ENCODE measurements at places on chromosomes 1 and 21.
A peak's percentile ranks its signal among the peaks of the same experiment; 100 is the strongest.

DNA sequence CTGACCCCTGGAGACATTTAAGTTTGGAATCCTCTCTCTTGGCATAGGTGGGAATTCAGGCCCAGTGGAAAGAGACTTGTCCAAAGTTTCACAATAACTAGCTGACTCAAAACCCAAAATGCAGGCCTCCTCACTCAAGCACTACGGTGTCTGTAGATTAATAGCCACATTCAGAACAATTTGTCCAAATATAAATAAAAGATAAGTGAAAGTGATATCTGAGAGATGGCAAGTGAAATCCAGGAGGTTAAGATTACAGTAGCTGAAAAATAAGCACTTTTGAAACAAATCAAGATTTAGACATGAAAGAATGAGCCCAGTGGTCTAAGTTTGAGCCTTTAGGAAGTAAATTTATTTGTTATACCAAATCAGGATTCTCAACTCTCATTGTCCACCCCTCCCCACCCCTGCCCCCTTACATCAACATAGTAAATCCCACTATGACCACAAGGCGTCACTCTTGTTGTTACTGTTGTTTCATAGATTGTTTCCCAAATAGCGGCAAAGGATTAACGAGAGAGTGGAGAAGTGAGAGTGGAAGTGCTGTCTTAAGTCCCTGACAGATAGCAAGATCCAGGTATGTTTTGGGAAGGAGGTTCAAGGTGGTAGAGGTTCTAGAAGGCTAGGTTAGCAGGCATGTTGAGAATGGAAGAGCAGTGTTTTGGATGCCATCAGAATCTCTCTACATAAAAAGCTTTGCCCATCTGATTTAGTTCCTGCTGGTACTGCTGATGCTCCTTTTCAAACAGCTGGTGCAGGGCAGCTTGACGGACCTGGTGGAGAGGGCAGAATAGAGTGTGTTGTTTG lies 7.1 kb upstream of the TPM3 start:
- no peak for DNase-seq

DNA sequence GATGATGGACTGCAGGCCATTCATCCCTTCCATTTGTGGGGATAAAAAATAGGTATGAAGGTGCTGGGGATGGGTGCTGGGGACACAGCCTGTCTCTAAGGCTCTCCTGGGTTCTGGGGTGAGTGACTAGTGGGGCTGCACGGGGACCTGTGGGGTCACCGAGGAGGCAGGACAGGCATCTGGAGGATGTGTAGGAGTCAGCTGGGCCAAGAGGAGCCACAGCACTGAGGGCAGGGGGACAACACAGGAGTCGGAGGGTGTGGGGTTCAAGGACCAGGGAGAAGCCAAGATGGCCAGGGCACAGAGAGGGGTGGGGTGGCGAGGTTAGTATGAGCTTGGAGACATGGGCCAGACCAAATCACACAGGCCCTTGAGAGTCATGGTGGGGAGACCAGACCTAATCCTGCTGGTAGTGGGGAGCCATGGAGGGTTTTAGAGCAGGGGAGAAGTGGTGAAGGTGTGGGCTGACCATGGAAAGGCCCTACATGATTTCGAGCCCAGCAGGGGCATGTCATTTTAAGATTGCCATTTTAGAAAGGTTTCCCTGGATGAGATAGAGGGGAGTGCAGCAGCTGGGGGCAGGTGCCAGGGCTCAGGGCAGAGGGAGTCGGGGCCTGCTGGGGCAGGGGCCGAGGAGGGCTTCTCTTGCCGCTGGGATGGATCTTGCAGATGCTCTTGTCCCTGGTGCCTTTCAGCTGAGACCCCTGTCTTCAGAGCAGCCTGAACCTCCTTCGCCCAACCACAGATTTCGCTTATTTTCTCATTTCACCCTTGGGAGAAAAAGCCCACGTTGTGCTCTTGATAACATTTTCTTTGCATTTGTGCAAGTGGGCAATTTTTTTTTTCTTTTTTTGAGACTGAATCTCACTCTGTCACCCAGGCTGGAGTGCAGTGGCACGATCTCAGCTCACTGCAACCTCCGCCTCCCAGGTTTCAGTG lies 22.7 kb downstream of the SERINC2 start:
- no peak for DNase-seq

- no peak for DNase-seq
Measured at GRCh38 chr21:25496825-25497482, 110.3 kb downstream of the MRPL39 start.

DNA sequence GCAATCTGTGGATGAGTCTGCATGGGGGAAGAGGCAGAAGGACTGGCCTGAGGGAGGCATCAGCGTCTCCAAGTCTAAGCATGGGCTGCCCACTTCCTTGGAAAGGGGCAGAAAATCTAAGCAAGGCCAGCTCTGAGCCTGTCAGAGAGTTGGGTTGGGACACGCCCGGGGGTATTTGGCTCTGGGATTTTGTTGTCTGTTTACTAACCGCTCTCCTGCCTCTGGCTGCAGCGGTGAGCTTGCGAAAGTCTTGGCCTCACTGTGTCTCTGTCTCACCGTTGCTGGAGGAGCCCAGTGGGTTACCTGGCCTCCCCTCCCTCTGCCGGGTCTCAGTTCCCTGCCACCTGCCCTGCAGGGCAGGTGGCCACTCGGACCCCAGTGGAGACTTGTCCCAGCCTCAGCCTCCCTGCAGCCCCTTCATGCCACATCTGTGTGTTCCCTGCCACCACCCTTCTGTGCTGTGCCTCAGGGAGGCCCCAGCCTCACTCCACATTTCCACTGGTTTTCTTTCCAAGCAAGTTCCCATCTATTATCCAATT lies 33.7 kb downstream of the EDN2 start:
- no peak for DNase-seq

DNA sequence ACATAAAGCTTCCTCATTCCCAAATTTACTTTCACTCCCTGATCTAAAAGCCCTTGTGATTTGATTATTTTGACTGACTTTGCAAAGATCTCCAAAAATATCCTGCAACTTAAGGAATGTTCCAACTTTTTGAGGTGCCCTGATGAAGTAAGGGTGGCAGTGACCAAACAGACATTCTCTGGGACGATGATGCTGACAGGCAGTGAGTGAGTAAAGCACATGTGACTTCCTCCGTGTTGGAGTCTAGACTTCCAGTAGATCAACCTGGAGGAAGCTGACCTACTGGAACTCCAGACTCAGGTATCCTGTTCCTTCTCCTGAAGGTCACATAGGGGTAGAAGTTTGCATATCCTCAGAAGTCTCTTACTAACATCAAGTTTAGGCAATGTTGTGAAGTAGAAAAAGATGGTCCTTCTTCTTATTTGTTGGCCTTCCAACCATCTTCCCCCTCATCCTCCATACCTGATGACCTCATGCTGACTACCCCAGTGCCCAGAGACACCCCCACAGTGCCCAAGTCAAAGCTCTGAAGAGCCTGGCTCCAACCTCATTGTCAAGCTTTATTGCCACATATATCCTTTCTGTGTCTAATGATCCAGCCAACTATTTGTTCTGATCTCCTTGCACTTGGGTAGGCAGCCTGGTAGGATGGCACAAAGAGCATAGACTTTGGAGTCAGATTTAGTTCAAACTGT lies 16.0 kb downstream of the TNFSF4 start:
- no peak for DNase-seq

DNA sequence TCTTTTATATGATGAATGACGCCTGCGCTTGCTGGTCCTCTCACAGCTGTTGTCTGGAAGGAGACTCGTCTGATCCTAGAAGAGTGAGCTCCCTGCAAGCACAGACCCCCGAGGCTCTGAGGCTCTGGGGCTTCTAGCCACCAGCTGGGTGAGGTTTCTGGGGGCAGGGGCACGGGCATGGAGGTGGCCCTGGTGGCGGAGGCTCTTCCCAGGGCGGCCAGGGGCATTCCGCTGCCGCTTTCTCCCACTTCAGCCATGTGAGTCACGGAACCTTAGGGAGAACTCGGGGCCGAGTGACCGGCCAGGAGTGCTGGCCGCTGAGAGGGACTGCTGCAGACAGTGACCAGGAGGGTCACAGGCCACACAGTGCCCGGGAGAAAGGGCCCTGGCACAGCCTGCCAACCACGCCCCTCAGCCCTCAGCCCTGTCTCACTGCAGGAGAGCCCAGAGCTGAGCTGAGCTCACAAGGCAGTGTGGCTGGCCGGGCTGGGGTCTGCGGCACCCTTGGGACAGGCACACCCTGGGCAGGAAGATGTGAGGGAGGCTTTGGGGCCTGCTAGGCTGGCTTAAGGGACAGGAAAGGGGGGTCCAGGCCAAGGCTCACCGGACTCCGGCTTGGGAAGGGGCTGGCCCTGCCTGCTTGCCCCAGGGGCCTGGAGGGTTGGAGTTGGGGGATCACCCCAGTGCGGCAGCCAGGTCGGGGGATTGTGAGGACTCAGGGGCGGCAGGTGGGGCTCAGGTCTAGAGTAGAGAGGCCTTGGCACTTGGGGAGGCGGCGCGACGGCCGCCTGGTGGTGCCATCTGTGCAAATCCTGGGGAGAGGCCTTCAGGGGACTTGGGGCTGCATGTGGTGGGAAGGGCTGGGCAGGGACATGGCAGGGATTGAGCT lies 35.7 kb downstream of the MORN1 start:
- peak; percentile 67 for DNase-seq

DNA sequence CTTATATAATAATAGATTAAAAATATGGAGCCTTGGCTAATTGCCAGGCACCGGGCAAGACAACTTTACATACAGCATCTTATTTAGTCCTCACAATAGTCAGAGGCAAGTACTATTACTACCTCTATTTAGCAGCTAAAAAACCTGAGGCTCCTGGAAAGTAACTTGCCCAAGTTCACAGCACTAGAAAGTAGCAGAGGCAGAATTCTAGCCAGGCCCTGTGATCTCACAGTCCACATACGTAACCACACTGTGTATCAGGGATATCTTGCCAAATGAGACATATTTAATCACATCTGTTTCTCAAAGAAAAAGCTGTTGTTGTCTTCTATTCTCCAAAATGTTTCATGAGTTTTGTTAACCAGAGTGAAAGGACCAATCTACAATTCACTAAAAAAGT lies 378.5 kb downstream of the PLPP3 start:
- no peak for DNase-seq

DNA sequence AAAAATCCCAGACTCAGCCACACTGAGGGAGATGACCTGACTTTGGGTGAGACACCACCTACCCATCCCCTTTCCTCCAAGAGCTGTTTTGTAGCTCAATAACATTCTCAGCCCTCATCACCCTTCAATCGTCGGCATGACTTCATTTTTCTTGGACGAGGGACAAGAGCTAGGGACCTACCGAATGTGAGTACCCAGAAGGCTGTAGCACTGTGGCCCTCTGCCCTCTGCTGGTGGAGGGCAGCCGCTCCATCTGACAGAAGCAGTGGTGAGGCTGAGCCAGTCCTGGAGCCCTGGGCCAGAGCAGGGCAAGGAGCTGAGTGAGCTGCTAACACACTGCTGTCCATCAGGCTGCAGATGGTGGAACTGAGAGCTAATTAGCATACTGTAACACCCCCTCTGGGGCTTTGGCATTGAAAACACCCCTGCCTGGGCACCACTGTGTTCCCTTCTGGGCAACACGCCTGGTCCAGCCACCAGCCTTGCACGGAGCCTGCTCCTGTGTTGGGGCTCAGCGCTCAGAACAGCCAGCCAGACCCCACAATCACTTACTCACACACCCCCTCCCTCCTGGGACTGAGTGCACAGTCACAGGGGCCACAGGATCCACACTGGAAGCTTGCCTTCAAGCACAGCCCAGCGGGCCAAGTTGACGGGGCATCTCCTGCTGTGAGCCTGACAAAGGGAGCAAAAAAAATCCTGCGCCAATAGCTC lies 18.3 kb upstream of the ALPL start:
- no peak for DNase-seq

GRCh38 chr1:72097851-72098570 lies 184.3 kb downstream of the NEGR1 start:
- no peak for DNase-seq

- no peak for DNase-seq
Measured at GRCh38 chr21:28705616-28706015, 287.1 kb downstream of the LTN1 start.

- DNase-seq = no peak
Measured at GRCh38 chr1:158159597-158159996, 21.1 kb upstream of the CD1D start.

DNA sequence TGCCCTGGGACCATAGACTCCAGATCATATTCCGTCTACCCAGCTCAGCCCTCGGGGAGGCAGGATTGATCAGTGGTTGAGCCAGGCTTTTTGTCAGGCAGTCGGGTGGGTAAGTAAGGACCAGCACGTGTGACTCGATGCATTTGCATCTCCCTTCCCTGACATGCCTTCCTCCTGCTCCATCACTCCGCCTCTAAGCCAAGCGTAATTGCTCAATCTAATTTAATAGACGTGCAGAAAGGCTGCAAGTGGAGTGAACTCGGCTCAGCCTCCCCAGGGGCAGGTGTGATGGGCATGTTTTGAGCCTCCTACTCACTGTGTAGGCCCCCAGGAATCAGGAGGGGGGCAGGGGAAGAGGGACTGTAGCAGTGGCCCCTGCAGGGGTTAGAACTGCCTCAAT lies 34.6 kb upstream of the GRIK3 start:
- no peak for DNase-seq

- no peak for DNase-seq
Measured at GRCh38 chr1:19861034-19861433, 21.2 kb upstream of the OTUD3 start.

- no peak for DNase-seq
Measured at GRCh38 chr1:151998611-151999362, 5.1 kb upstream of the S100A10 start.

DNA sequence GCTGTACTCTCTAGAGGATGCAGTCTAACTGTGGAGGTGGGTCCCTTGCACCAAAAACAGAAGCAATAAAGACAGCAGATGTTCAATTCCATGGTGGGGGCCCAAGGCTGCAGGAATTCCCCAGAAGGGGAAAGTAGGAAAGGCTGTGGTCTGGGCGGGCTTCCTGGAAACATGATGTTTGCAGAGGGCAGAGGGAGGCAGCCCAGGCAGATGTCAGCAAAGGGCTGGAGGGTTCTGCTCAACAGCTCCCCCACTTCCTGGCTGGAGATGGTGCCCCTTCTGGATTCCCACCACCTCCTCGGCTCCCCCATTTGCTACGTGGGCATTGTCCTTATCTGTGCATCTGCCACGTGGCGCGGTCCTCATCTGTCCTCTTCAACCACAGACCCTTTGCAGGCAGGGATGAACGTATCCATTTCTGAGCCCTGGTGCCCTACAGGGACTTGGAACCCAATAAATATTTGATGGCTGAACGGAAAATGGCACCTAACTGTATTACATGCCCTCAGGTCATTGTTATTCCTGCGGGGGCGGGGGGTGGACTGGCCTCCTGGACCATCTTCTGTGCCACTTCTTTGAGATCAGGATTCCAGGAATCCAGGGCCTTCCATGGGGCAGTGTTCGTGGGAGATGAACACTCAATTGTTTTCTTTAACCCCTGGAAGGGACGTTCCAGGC lies 8.4 kb upstream of the GUCA2B start:
- no peak for DNase-seq

GRCh38 chr1:239893127-239893731 lies 198.5 kb upstream of the FMN2 start:
- DNase-seq = no peak

- DNase-seq = no peak
Measured at GRCh38 chr1:12356004-12356890, 126.4 kb downstream of the VPS13D start.

DNA sequence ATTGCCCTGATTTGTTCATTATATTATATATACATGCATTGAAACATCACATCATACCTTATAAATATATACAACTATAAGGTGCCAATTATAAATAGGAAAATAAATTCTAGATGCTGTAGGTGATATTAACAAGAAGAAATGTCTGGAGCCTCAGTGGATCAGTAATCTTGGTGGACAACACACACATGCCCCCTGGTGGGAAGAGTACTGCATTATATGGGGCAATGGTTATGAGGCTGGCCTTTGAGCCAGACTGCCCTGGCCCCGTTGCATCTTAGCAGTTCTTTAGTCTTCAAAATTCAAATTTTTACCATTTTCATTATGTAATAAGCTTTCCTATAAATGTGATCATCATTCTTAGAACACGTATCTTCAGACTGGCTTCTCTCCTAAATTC lies 335.0 kb upstream of the GREM2 start:
- DNase-seq = no peak

All from spleen (tissue), 13 donors.